ENCODE measurements at places on chromosomes 5 and 9.

- no peak for DNase-seq
Observed at GRCh38 chr9:114031948-114032840, 45.9 kb downstream of the AMBP start.

DNA sequence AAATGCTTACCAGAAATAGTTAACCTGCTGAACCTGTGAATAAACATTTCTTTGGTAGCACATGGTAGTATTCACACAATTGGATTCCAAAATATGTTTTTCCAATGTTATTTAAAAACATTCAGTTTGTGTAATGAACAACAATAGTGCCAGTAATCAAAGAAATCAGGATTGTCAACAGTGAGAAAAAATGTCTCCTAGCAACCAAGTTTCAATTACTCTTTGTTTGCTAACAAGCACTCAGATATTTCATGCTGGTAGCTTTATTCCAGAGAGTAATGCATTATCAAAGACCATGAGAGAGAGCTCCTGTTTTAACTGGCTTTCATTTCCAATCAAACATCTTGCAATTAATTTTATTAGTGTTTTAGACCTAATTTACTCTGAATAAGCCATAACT, 768.1 kb upstream of the GRAMD2B start:
- DNase-seq, result no peak

- no peak for DNase-seq
Observed at GRCh38 chr5:40655138-40655537, 24.6 kb upstream of the PTGER4 start.

- no peak for DNase-seq
Observed at GRCh38 chr5:147554261-147554817, 44.5 kb upstream of the DPYSL3 start.

DNA sequence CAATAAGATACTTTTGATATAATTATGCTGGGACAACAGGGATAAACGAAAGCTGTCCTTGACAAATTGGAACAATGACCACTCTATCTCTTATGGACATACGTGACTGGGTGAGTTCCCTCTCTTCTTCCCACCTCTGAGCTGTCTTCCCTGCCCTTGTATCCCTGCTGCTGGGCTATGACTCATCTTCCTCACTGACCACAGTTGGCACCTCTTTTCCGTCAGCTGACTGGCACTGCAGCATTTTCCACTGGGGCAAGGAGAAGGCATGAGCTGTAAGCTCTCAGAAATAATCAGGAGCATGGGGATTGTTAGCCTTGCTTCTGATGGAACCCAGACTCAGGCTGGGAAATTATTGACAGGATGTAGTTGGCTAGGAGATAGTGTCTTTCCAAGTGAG, 48.7 kb downstream of the PCSK1 start:
- DNase-seq, result no peak

GRCh38 chr5:132190161-132190817, 37.4 kb downstream of the P4HA2 start:
- no peak for DNase-seq

DNA sequence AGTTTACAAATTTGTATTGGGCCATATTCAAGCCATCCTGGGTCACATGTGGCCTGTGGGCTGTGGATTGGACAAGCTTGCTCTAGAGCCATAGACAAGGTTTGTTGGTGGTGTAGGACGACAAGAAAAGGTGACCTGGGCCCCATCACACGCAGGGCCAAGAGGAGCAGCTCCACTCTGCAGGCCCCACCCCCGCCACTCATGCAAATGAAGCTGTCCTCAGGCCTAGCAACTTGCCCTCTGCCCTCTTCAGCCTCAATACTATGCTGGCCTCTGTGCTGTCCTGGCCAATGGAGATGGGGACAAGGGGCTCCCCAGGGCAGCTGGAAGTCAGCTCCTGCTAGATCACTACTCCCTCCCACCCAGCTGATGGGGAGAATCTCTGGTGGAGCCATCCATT, 55.2 kb upstream of the TMEM252 start:
- no peak for DNase-seq

DNA sequence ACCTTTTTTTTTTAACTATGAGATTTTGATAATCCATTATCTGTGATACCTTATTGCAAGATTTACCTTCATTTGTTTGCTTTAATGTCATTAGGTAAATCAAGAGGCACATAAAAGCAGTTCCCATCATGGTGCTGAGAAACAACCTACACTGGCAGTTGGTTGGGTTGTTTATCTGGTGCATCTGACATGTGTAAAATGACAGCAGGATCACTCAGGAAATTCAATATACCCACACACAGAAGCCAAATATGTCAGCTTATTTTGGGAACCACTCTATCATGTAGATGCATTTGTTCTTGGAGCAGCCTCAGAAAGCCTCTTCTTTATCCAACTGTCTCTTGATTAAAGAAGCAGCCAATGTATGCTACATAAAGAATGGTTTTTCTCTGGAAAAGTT, 7.8 kb upstream of the CCDC192 start:
- no peak for DNase-seq

- no peak for DNase-seq
Observed at GRCh38 chr5:40962207-40962955, 53.1 kb downstream of the C7 start.

GRCh38 chr9:135884328-135885035, 22.9 kb downstream of the CAMSAP1 start:
- no peak for DNase-seq

- DNase-seq, result no peak
Observed at GRCh38 chr9:132069046-132069898, 10.4 kb downstream of the MED27 start.

DNA sequence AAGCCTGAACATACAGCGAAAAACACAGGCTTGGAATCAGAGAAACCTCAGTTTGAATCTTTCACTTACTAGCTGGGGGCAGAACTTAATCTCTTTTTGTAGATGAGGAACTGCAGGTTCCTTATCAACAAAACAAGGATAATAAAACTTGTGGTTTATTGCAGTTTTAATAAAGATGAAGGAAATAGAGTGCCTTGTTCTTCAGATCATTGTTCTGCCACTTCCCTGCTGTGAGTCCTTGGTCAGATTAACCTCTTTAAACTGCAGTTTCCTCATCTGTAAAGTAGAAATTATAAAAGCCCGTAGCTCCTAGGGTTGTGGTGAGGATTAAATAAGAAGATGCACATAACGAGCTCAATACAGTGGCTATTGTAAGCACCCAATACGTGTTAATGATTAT, 57.4 kb downstream of the FEM1C start:
- no peak for DNase-seq

DNA sequence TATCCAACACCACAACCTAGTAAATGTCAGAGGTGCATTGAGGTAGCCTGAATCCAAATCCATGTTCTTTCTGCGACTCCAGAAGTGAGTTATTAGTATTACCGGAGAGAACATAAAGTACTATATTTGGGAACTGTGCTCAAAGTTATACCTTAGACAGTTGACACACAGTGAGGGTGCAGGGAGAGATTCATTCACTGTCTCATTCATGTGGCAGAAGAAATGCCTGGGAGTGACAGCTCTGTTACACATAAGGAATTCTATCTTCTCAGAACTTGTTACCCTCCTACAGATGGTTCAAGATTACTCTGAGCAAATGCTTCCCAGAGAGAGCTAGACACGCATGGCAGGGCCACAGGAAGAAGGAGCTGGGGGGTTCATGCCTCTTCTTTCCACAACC, 103.0 kb downstream of the ATP10B start:
- DNase-seq, result no peak

DNA sequence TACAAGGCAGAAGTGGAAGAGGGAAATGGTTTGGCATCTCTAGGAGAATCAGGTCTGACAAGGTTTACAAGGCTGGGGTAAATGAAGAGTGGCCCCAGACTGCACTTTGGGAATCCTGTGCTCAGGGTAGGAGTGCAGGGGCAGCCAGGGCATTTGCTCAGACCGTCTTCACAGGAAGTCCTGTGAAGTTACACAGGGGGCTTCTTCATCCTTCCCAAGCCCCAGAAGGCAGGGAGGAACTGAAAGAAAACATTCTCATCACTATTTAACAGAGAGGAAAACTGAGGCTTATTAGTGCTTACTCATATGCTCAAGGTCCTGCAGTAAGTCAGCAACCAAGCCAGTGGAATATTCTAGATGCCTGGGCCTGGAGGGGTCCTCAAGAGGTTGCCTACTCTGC, 80.7 kb downstream of the NRG2 start:
- DNase-seq, result no peak

- DNase-seq, result no peak
Observed at GRCh38 chr5:82720213-82721086, 356.7 kb downstream of the TMEM167A start.

DNA sequence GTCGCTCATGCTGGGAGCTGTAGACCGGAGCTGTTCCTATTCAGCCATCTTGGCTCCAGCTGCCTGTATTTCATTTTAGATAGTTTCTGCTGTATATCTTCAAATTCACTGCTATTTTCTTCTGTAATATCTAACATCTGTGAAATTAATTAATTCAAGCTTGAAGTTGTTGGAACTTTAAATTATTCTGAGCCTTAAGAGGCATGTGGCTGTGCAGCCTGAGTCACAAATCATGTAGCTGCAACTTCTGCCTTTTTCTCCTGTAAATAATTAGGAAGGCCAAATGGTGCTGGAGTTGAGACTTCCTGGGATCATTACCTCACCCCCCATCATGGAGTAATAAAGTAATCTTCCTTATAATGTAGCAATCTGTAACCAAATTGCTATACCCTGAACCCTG, 183.3 kb upstream of the PCSK5 start:
- DNase-seq, result no peak

- peak; percentile 23 for DNase-seq
Observed at GRCh38 chr9:99259231-99259918, 37.3 kb downstream of the SEC61B start.

DNA sequence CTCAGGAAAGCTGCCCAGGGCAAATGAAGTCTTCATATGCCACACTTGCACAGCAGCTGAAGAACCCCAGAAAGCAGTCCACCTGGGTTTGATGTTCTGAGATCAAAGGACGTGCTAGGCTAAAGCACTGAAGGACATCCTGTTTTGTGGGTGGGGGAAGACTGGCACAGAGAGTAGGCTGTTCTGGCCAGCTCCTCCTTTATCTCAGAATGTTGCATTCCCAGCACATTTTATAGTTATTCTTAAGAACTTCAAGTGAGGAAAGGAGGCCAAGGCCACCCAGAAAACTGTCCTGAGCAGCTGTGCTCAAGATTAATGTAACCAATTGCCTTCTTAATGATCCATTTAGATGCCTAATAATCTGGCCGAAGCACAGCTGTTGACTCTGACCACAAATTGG, 10.9 kb downstream of the SHOC1 start:
- DNase-seq, result no peak

- no peak for DNase-seq
Observed at GRCh38 chr5:35335752-35336151, 105.5 kb upstream of the PRLR start.

- DNase-seq, result no peak
Observed at GRCh38 chr5:17891881-17892280, 257.6 kb downstream of the TAF11L14 start.

GRCh38 chr5:17150531-17150930, 66.9 kb upstream of the BASP1 start:
- DNase-seq, result no peak

DNA sequence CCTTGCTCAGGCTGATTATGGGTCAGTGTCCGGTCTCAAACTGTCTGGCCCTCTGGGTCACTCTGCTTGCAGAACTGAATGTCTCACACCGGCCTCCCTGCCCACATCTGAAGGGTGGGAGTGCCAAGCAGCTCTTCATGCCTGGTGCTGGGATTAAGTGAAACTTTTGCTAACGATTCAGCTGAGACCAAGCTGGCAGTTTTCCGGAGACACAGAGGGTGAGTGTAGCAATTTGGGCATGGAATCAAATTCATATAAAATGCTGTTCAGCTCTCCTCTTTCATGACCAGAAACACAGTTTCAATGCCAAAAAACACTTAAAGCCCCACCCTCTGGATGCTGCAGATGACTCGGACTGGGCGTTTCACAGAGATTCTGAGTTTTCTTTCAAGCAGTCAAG, 207.5 kb downstream of the NXNL2 start:
- no peak for DNase-seq

GRCh38 chr5:90528601-90529193, 687 bp downstream of the LYSMD3 start:
- DNase-seq, result no peak

DNA sequence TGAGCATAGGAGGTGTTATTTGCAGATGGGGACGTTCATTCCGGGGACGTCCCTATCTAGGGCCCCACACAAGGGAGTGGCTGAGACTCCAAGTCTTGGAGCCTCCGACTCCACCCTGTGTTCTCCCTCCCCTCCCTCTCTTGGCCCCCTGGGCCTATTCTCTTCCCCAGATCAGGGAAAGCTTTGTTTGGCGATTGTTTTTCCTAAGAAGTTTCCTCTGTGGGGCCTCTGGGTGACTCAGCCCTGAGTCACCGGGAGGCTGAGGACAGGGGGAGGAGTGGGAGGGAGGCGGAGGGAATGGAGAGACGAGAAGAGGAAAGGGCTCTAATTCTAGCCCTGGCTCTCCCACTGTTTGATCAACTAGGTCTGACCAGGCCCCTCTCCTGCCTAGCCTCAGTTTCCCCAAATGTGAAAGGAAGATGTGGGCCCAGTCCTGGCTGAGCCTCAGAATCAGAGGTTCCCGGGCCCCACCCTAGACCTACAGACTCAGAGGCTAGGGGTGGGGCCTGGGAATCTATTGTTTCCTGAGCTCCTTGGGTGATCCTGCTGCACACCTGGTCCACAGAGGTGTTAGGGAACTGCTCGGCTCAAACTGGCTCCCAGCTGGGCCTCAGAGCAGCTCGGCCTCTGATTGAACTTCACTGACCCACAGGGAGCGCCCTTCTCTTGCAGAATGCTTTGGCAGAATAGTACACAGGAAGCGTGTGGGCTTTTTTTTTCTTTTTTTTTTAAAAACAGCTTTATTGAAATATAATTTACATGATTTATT, 19.2 kb downstream of the GSN start:
- peak; percentile 83 for DNase-seq

- DNase-seq, result no peak
Observed at GRCh38 chr5:58185801-58186200, 274.1 kb downstream of the PLK2 start.

- no peak for DNase-seq
Observed at GRCh38 chr5:133950821-133951612, 17.4 kb downstream of the C5orf15 start.

All from WTC11 (cell line).